ENCODE measurements at places on chromosomes 6 and 20. TPM values are rescaled to one million over a fixed set of nuclear protein-coding genes. Genes with fewer than 3 reads are reported as not detected.

LY6G5C gene
- total RNA-seq: 3.2 TPM

ELOVL2 gene
- 1.1 TPM for total RNA-seq

CDH4 gene
- total RNA-seq: 1.1 TPM

KIF25 gene
- total RNA-seq: 0.16 TPM

OXT gene
- total RNA-seq: not detected

VGLL2 gene
- 4.9 TPM for total RNA-seq

ADGRF4 gene
- total RNA-seq: not detected

BMP7 gene
- total RNA-seq: not detected

ADRM1 gene
- total RNA-seq: 639 TPM

KIAA1755 gene
- 0.38 TPM for total RNA-seq

MMP24 gene
- total RNA-seq: 0.07 TPM

FKBP1A gene
- total RNA-seq: 27.7 TPM

SLC35F1 gene
- total RNA-seq: not detected

SLC24A3 gene
- 6.8 TPM for total RNA-seq

DNPH1 gene
- total RNA-seq: 42.3 TPM

KHDC1L gene
- not detected for total RNA-seq

EDN3 gene
- total RNA-seq: 1.0 TPM

ANGPT4 gene
- 0.10 TPM for total RNA-seq

SPAG4 gene
- not detected for total RNA-seq

FOXF2 gene
- total RNA-seq: 2.2 TPM

BTBD3 gene
- total RNA-seq: 14.6 TPM

MUC21 gene
- total RNA-seq: not detected

PCK1 gene
- 3.2 TPM for total RNA-seq

CFAP206 gene
- total RNA-seq: not detected

PXMP4 gene
- total RNA-seq: 3.5 TPM

UCKL1 gene
- 28.4 TPM for total RNA-seq

CGA gene
- not detected for total RNA-seq

SLPI gene
- 390 TPM for total RNA-seq

PDE7B gene
- 3.6 TPM for total RNA-seq

MEP1A gene
- not detected for total RNA-seq

BPIFB6 gene
- total RNA-seq: not detected

CNR1 gene
- 5.7 TPM for total RNA-seq

RBM24 gene
- total RNA-seq: 74.9 TPM

DAAM2 gene
- total RNA-seq: 25.9 TPM

FNDC11 gene
- not detected for total RNA-seq

DNMT3B gene
- total RNA-seq: 0.24 TPM

ZNF831 gene
- total RNA-seq: 0.05 TPM

TGM2 gene
- total RNA-seq: 57.6 TPM

CNKSR3 gene
- 3.8 TPM for total RNA-seq

DEFB115 gene
- not detected for total RNA-seq

KIAA0408 gene
- 35.6 TPM for total RNA-seq

CEP85L gene
- 22.8 TPM for total RNA-seq

HTR1E gene
- not detected for total RNA-seq
